Neuronal stem cell (in vitro differentiated cells): ENCODE measurements at places on chromosomes 1 and 21.

DNA sequence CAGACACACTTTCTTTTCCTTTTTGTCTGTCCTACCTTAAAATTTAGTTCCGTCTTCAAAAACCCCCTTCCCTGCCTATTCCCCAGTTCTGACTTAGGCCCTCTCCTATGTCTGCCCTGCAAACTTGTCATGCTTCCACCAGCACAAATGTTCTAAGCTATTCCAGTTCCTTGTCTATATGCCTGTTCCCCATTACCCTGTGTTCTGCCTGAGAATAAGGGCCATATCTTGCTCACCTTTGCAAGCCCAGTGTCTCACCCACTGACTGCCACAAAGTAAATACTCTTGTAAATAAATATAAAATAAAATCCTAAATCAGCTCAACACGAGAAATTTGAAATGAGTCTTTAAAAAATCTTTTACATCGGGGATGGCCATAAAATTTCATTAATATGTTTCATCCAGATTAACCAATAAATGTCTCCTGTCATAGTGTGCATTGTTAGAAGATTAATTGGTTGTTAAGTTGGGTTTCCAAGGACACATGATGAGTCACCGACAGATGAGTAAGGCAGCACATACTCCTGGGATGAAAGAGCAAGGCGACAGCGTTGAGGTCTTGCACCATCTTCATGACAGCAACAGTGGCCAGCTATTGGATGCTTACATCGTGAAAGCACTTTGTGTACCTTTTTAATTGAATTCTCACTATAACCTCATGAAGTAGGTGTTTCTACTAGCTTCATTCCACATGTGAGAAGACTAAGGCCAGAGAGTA lies 92.6 kb upstream of the NGF start:
- no peak for DNase-seq

GRCh38 chr21:20728691-20729090 lies 269.5 kb upstream of the NCAM2 start:
- DNase-seq: no peak

DNA sequence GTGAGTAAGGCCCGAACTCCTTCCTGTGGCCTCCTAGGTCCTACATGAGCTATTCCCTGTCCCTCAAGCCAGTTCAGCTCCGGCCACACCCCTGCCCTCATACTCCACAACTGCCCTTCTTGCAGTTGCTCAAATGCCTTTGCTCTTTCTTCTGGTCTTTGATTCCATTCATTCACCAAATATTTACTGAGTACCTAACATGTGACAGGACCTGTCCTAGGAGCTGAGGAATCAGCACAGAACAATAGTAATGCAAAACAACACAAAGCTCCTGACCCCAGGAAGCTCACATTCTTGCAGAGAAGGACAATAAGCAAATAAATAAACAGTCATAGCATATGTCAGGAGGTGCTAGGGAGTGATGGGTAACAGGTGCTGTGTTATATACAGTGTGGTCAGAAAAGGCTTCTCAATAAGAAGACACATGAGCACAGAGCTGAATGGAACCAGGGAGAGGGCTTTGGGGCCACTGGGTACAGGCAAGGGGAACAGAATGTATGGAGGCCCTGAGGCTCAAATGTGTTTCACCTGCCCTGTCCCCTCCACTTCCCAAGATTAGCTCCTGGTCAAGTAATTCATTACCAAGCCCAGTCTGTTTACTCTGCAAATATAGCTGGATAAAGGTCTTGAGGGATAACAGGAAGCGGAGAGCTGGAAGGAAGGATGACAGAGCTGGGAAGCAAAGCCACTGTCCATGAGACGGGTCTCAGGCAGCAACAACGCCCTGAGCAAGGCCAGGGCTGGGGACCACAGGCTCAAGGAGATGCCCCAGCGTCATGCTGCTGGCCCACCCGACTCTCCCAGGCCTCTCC lies 145.1 kb downstream of the CSMD2 start:
- DNase-seq: no peak

- no peak for DNase-seq
Measured at GRCh38 chr1:28297826-28298225, 31.0 kb upstream of the MED18 start.
